Right atrium auricular region (tissue), 2 donors: ENCODE measurements at places on chromosomes 3 and 15. TPM values are rescaled to one million over a fixed set of nuclear protein-coding genes. Genes with fewer than 3 reads are reported as not detected.

GRCh38 chr3:194532591-194532990 lies 45.8 kb upstream of the ATP13A3 start:
- no peaks in the 10 kb centered on the region for H3K27me3 ChIP-seq
- no peak overlapping the region for H3K27ac ChIP-seq
- no peak overlapping the region for H3K4me3 ChIP-seq
- DNase-seq, result no peak
- no peaks in the 10 kb centered on the region for H3K36me3 ChIP-seq
- no peaks in the 10 kb centered on the region for H3K4me1 ChIP-seq

GRCh38 chr3:165918657-165918979 lies 81.4 kb upstream of the BCHE start:
- H3K4me3 ChIP-seq, result no peak overlapping the region
- H3K4me1 ChIP-seq, result no peaks in the 10 kb centered on the region
- H3K27me3 ChIP-seq, result no peaks in the 10 kb centered on the region
- H3K27ac ChIP-seq, result no peak overlapping the region

GRCh38 chr3:1082108-1082507 lies 10.7 kb upstream of the CNTN6 start:
- H3K36me3 ChIP-seq, result no peaks in the 10 kb centered on the region
- no peaks in the 10 kb centered on the region for H3K4me1 ChIP-seq
- H3K27me3 ChIP-seq, result no peaks in the 10 kb centered on the region
- H3K4me3 ChIP-seq, result no peak overlapping the region
- no peak overlapping the region for H3K27ac ChIP-seq

DNA sequence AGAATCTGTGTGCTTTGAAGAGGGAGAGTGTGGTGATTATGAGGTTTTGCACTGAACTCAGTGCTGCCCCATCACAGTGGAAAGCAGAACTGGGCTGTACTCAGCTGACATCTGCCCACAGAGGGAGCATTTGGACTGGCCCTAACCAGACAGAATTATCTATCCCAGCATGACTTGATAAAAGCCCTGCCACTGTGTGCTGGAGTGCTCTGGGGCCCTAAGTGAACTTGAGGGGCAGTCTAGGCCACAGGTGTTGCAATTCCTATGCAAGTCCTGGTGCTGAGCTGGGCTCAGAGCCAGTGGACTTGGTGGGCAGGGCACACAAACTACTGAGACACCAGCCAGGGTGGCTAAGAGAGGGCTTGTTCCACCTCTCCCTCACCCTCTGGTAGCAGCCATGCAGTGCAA lies 269.2 kb upstream of the CTNNB1 start:
- no peak for DNase-seq
- no peak overlapping the region for H3K4me3 ChIP-seq
- no peaks in the 10 kb centered on the region for H3K36me3 ChIP-seq
- no peaks in the 10 kb centered on the region for H3K27me3 ChIP-seq
- H3K27ac ChIP-seq, result no peak overlapping the region

DNA sequence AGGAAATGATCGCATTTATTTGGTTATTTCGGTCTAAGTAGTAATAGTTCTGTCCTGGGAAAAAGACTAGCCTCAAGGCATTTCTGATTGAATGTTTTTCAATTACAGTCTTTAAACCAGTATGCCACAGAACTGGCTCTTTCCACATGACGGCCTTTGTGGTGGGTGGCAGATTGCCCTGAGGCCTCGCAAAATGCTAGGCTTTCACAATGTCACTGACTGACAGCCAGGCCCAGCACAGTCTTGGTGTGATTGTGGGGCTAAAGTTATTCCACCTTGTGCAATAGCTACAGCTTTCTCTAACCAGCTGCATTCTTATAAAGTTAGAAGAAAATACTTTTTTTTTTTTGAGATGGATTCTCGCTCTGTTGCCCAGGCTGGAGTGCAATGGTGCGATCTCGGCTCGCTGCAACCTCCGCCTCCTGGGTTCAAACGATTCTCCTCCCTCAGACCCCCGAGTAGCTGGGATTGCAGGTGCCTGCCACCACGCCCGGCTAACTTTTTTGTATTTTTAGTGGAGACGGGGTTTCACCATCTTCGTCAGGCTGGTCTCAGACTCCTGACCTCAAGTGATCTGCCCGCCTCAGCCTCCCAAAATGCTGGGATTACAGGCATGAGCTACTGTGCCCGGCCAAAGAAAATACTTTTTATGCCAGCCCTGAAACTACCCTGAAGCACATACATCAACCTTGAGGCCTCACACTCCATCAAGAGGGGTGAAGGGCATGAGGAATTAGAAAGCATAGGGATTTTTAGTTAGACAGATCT lies 2.5 kb upstream of the ADIPOQ start:
- no peak overlapping the region for H3K27ac ChIP-seq
- no peak overlapping the region for H3K4me3 ChIP-seq
- DNase-seq, result peak; percentile 26
- H3K36me3 ChIP-seq, result no peaks in the 10 kb centered on the region

- H3K27me3 ChIP-seq, result no peaks in the 10 kb centered on the region
- H3K4me3 ChIP-seq, result no peak overlapping the region
- peaks cover 40% of the 10 kb centered on the region for H3K4me1 ChIP-seq
- H3K36me3 ChIP-seq, result no peaks in the 10 kb centered on the region
- no peak overlapping the region for H3K27ac ChIP-seq
Measured at GRCh38 chr3:195911946-195912270, 3.6 kb upstream of the TNK2 start.

- no peak for DNase-seq
- peaks cover 12% of the 10 kb centered on the region for H3K36me3 ChIP-seq
- H3K27ac ChIP-seq, result no peak overlapping the region
- peaks cover 75% of the 10 kb centered on the region for H3K4me1 ChIP-seq
- H3K4me3 ChIP-seq, result no peak overlapping the region
Measured at GRCh38 chr3:149646181-149646766, 11.6 kb downstream of the WWTR1 start.

DNA sequence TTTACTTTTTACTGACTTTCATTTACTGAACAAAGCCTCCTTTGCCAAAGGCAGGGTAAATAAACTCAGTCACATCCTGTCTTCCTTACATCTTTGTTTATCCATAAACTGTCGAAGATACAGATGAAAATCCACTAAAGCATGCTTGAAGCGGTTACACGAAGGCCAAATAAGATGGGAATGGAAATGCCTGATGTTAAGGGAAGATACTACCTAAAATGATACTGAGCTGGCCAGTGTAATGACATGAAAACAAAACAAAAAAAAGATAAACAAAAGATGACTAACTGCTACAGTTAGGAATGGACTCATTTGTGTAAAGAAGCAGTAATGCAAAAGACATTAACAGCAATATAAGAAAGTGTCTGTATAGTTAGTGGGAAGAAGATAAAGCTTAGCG lies 114.7 kb upstream of the ADAMTS9 start:
- H3K36me3 ChIP-seq, result no peaks in the 10 kb centered on the region
- H3K27me3 ChIP-seq, result no peaks in the 10 kb centered on the region
- no peaks in the 10 kb centered on the region for H3K4me1 ChIP-seq
- no peak overlapping the region for H3K27ac ChIP-seq

DNA sequence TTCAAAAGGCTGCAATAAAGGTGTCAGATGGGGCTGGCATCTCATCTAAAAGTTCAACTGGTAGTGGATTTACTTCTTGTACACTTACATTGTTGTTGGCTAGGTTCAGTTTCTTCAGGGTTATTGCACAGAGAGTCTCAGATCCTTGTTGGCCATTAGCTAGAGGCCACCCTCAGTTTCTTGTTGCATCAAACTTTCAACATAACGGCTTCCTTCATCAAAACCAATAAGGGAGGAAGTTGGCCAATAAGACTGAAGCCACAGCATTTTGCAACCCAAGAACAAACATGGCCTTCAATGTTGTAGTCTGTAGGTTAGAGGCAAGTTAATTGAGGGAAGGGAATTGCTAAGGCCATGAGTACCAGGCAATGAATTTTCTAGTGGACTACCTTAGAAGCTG lies 218.0 kb downstream of the ZBBX start:
- no peak for DNase-seq
- H3K27ac ChIP-seq, result no peak overlapping the region
- no peaks in the 10 kb centered on the region for H3K36me3 ChIP-seq

DNA sequence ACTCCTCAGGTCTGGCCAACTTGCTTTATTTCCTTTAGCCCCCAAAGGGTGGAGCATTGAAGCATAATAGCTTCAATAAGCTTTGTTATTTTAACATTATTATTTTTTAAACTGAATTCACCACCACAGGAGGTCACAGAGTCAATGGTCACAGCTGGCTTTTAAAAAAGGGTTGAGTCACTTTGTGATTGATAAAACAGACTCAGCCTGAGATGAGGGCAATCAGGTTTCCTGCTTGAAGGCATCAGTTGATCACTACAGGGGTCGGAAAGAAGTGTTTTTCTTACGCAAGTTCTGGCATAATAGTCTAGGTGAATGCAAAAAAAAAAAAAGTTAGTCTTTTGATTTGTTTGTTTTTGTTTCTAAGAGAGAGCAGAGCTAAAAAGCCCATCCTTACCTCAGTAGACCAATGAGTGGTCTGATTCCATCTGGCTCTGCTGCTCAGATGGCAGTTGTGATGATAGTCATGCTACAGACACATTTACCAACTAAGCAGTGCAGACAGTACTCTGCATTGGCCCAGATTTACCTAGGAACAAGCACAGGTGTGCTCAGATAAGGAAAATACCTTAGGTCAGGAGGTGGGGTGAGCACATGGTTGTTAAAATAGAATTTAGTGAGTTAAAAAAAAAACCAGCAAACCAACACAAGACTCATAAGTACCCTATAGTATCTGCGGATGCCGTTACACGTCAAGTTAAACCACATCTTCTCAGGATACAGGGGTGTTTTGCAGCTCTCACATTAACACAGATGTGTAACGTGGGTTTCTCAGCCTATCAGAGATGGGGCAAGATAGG lies 22.6 kb downstream of the ZNF80 start:
- no peaks in the 10 kb centered on the region for H3K27me3 ChIP-seq
- DNase-seq, result no peak
- H3K27ac ChIP-seq, result no peak overlapping the region
- H3K36me3 ChIP-seq, result no peaks in the 10 kb centered on the region

DNA sequence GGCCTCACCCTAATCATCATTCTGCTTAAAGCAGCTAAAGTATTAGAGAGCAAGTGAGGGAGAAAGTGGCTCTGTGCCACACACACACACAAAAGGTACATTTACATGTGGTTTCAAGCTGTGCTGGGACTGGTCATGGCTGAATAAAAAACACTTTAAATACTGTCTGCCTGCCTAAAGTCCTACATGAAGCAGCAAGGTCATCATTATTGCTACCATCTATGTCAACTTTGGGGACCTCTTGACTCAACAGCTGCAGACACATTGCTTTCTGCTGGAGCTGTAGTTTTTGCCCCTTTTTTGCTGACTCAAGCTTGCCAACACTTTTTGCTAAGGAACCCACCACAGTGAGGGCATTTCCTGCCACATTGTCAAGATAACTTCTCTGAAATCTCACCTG lies 1237.9 kb downstream of the ROBO2 start:
- H3K36me3 ChIP-seq, result no peaks in the 10 kb centered on the region
- no peaks in the 10 kb centered on the region for H3K27me3 ChIP-seq
- H3K27ac ChIP-seq, result no peak overlapping the region
- no peak for DNase-seq

DNA sequence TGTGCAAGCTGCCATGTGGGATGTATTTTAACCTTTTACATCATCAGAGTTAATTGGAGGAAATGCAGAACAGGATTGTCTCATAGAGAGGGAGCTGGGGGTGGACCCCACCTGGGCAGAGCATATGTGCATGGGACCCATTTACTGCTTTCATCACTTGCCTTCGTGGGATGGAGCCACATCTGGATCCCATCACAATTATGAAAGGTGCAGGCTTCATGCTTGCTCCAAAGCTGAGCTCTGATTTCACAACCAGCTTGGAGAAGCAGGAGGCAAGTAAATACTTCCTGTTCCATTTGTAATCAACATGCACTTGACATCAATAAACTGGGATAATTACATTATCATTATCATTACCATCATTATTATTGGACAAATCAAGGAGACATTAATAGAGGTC lies 161.9 kb downstream of the ALDH1A2 start:
- H3K36me3 ChIP-seq, result no peaks in the 10 kb centered on the region
- H3K27me3 ChIP-seq, result no peaks in the 10 kb centered on the region
- H3K4me3 ChIP-seq, result no peak overlapping the region
- no peak overlapping the region for H3K27ac ChIP-seq
- no peaks in the 10 kb centered on the region for H3K4me1 ChIP-seq

GRCh38 chr3:143794793-143795462 lies 53.3 kb downstream of the SLC9A9 start:
- no peaks in the 10 kb centered on the region for H3K27me3 ChIP-seq
- no peaks in the 10 kb centered on the region for H3K36me3 ChIP-seq
- H3K27ac ChIP-seq, result no peak overlapping the region
- H3K4me3 ChIP-seq, result no peak overlapping the region
- DNase-seq, result no peak

DNA sequence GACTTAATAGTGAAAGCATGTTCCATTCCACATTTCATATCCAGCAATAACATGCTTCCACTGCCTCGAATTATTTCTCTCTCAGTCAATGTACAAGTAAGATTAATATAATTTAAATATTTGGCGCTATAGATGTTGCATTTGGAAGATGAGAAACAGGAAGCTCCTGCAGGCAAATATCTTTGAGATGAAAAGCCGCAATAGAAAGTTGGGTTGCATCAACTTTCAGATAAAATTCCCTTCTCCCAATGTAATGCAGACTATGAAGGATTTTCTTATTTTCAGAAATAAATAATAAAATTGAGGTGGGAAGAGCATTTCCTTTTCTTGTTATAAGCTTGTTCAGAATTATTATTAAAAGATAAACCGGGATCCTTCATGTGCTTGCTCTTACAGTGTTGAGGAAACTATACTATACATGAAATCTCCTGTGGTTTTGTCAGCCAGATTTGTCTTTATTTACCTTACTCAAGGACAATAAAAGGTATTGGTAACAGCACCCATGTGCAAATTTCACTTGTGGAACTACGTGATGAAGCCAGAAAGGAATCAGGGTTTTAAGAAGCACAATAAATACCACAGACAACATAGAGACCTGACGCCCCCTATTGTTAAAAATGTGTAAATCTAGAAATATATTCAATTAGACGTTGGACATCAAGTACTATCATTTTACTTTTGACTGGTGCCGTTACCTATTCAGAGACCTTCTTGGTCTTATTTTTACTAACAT lies 307.0 kb downstream of the ARPP21 start:
- H3K4me3 ChIP-seq, result no peak overlapping the region
- H3K36me3 ChIP-seq, result no peaks in the 10 kb centered on the region
- no peak for DNase-seq
- no peaks in the 10 kb centered on the region for H3K27me3 ChIP-seq

GRCh38 chr3:115691964-115692363 lies 68.7 kb downstream of the GAP43 start:
- no peaks in the 10 kb centered on the region for H3K27me3 ChIP-seq
- no peaks in the 10 kb centered on the region for H3K36me3 ChIP-seq
- no peak for DNase-seq
- H3K4me3 ChIP-seq, result no peak overlapping the region

GRCh38 chr15:91429973-91430372 lies 329.9 kb downstream of the SV2B start:
- no peak overlapping the region for H3K4me3 ChIP-seq
- H3K36me3 ChIP-seq, result no peaks in the 10 kb centered on the region
- no peak overlapping the region for H3K27ac ChIP-seq
- no peak for DNase-seq

GOLGA6L7 gene
- not detected for total RNA-seq

CKMT1A gene
- total RNA-seq, result 3.3 TPM

ATP13A5 gene
- not detected for total RNA-seq

TIPIN gene
- 5.7 TPM for total RNA-seq

IL12A gene
- 0.31 TPM for total RNA-seq

FRMD5 gene
- 52.3 TPM for total RNA-seq

CPLX3 gene
- 1.1 TPM for total RNA-seq

TMEM212 gene
- total RNA-seq, result not detected
